Astrocyte of the cerebellum (primary cell): ENCODE measurements at places on chromosomes 7 and 10.
A peak's percentile ranks its signal among the peaks of the same experiment; 100 is the strongest.

DNA sequence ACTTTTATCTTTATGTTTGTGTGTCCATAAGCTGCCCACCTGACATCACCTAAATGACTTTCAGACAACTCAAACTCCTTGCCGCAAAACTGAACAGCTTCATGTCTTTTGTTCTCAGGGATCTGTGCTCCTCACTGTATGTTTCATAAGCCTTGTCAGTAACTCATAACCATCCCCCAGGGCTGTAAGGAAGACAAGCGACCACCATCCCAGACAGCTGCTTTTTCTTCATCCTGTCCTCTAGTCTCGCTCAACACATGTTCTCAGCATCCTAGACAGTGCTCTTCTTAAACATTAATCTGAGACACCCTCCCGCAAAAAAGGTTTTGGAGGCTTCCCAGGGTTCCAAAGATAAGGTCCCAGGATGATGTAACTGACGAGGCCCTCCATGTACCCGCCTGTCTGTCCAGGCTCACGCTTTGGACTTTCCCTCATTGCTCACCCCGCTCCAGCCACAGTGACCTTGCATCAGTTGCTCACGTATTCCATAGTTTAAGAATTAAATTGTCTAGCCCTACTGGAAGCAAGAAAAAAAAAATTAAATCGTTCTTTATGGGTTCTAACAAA is 69.8 kb downstream of the MAP3K8 start:
- no peak for DNase-seq

DNA sequence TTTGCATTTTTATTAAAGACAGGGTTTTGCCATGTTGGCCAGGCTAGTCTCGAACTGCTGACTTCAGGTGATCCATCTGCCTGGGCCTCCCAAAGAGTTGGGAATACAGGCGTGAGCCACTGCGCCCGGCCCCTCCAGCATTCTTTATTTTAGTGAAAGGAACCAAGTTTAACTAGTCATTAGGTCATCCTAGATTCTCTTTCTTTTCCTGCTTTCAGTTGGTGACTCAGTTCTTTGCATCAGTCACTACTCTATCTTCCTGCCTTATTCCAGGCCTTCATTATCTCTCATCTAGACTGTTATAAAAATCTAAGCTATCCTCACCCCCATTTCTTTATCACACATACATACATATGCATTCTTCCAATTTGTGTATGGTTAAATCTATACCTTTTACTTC is 63.7 kb downstream of the PRSS58 start:
- no peak for DNase-seq

DNA sequence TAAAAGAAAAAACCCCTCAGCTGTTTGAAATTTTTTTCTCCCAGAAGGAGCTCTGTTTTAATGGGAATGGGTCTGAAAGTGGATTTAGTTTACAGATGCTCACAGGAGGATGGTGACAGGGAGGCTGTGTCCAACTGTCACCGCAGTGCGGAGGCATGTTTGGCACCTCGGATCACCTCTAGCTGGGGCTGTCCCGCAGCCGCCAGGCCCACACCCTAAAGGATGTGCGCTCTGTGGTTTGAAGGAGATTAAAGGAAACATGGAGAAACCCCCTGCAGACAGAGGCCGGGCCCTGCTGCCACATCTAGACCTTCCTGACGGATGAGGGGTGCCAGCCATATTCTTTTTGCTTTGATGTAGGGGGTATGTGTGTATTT is 160.6 kb downstream of the DNAJB6 start:
- DNase-seq: no peak

- DNase-seq: no peak
Observed at GRCh38 chr7:119522263-119522662, 750.7 kb upstream of the KCND2 start.

DNA sequence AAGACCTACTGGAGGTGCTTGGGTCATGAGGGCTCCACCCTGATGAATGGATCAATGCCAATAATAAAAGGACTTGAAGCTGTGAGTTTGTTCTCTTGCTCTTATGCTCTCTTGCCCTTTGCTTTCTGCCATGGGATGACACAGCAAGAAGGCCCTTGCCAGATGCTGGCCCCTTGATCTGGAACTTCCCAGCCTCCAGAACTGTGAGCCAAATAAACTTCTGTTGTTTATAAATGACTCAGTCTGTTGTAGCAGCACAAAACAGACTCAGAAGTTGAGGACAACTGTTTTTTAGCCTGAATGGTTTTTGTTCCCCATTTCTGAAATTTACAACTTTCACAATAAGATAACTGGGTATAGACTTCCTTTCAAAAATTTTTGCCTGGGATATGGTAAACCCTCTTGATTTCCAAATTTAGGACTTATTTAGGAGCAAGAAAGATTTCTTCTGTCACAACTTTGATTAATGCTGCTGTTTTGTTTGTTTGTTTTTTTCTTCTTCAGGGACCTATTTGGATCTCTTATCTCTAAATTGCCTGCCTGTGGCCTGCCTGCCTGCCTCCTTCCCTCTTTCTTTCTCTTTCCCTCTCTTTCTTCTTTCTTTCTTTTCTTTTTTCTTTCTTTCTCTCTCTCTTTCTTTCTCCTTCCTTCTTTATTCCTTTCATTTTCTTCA is 12.1 kb downstream of the ENTPD1 start:
- no peak for DNase-seq

DNA sequence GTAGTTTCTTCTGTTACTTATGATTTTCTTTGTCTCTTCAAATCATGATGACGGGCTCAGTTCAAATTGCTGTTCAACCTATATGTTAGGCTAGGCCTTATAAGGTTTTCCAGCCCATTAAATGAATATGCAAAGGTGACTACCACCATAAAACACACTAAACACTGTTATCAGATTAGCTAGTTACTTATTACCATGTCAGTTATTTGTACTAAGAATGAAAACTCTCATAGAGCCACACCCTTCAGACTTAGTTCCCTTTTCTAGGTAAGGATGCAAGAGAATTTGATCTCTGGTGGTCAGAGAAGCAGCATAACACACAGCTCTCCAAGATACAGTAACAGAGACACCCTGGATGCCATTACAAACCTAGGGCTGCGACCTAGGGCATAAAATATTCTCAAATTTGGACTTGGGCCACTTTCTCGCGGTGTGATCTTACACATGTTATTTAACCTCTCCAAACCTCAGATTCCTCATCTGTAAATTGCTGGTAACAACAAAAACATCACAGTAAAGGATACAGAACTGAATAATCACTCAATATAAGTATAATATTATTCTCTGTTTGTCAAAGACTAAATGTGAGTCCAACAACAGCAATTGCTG is 35.6 kb downstream of the ANKMY2 start:
- DNase-seq: no peak

- no peak for DNase-seq
Observed at GRCh38 chr7:112233048-112233697, 26.7 kb downstream of the ZNF277 start.

DNA sequence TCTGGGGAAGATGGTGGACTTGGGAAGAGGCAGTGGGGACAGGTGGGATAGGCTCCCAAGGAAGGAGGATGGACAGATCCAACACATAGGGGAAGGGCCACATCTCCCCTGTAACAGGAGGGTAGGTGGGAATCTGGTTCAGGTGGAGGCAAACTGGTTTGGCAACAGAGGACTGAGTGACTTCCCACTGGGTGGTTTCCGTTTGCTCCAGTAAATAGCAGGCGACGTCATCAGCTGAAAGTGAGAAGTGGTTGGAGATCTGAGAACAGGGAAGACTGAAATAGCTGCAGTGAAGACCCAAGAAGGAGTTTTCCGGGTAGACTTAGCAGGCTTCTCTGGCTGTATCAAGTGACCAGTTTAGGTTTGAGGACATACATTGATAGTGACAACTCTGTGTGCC is 504.4 kb downstream of the GALNT17 start:
- no peak for DNase-seq

DNA sequence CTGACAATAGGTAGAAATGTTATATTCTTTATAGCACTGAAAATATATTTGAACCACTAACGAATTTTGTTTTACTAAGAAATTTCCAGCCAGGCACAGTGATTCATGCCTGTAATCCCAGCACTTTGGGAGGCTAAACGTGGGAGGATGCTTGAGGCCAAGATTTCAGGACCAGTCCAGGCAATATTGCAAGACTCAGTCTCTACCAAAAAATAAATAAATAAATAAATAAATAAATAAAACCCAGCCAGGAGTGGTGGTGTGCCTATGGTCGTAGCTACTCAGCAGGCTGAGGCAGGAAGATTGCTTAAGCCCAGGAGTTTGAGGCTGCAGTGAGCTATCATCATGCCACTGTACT is 39.8 kb downstream of the PIP4K2A start:
- DNase-seq: no peak

DNA sequence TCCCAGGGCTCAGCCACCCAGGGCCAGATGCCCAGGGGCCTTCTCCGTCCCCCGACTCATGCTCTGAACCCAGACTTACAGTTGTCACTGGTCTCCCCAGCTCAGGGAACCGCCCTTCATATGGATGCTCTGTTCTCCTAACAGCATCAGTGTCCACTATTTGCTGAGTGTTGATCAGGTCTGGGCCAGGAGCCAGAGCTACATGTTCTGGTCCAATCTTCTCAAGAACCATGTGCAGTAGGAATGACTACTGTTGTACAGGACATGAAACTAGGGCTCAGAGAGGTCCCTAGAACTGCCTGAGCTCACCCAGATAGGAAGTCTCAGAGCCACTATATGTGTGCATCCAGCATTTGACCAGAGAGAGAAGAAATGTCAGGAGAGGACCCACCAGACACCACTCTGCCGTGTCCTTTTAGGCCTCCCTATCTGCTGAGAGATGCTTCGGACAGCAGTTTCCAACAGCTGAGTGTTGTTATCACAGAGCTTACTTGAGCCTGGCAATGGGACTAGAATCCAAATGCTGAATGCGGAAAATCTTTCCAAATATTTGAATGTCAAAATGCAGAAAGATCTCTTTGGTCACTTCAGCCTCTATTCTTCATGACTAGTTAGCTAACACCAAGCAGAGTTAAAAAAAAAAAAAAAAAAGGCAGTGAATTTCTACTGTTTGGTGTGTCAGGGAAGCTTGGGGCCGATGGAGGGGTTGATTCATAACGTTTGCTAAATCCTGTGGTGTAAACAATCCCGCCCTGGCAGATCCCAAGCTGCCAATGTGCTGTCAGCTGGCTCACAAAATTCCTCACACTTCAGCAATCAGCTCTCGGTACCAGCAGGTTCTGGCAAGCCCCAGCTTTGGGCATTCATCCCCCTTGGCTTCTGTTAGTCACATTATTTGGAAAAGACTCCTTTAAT is 246.1 kb downstream of the TNS3 start:
- DNase-seq: no peak

DNA sequence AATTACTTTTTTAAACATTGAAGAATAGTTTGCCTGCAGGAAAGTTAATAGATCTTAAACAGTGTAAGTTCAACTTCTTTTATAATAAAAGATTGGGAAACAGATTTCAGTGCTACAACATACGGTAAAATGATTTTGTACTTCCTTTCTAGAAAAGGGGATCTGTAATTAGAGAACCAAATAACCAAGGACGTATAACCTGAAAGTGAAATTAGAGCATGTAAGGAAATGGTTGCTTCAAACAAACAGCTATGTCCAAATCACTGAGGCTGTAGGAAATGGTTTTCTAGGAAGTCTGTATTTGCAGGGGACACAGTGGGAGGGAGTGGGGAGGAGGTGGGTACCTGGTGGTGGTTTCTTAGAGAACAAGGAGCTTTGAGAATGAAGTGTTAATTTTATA is 57.9 kb upstream of the EXOC6 start:
- DNase-seq: no peak

- DNase-seq: no peak
Observed at GRCh38 chr7:1510780-1511154, 6.6 kb upstream of the INTS1 start.

DNA sequence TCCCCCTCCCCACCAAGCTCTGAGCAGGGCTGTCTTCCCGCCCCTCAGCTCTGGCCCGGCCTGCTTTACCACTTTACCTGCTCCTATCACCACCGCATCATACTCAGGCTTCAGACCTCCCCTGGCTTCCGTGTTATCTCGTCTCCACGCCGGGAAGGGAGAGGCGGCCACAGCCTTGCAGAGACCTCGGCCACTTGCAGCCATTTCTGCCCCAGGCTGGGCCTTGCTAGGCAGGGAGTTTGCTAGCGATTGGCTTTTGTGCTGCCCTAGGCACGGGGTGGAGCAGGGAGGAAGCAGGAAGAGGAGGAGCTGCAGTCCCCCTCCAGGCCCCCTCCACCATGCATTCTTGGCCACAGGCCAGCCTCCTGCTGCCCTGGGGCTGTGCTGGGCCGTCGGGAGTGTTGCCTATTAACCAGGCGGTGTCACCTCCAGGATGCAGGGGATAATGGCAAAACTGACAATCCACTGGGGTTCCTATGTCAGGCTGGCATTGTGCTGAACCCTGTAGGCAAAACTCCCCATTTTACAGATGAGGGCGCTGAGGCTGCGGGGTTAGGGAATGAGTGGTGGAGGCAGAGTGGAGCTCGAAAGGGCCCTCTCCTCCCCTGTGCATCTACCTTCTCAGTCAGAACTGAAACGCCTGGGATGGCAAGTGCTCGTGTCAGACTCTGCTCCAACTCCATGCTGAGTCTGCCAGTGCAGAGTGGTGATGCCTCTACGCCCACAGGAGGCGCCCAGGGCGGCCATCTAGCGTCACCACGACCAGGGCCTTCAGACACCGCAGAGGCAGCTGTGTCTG is at the start of gene PYROXD2:
PYROXD2 (minus strand) TSS at position 251 of the 799 bp plus-strand sequence; CDS start at position 204, 47 bp downstream.
- DNase-seq: peak; percentile 59

DNA sequence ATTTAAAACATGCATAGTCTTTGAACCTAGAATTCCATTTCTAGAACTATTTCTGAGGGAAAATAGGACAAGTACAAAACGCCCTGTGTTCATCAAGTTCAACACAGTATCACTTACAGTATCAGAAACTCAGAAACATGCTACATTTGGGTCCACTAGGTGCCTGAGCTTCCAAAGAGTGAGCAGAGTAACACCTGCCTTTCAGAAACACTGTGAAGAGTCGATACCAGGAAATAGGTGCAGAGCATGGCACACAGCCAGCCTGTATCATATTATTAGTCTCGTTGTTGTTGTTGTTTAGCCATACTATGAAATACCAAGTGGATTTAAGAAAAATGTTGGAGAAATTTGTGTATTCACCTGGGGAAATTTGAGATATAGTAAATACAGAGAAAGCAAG is 392.1 kb upstream of the MGMT start:
- no peak for DNase-seq

DNA sequence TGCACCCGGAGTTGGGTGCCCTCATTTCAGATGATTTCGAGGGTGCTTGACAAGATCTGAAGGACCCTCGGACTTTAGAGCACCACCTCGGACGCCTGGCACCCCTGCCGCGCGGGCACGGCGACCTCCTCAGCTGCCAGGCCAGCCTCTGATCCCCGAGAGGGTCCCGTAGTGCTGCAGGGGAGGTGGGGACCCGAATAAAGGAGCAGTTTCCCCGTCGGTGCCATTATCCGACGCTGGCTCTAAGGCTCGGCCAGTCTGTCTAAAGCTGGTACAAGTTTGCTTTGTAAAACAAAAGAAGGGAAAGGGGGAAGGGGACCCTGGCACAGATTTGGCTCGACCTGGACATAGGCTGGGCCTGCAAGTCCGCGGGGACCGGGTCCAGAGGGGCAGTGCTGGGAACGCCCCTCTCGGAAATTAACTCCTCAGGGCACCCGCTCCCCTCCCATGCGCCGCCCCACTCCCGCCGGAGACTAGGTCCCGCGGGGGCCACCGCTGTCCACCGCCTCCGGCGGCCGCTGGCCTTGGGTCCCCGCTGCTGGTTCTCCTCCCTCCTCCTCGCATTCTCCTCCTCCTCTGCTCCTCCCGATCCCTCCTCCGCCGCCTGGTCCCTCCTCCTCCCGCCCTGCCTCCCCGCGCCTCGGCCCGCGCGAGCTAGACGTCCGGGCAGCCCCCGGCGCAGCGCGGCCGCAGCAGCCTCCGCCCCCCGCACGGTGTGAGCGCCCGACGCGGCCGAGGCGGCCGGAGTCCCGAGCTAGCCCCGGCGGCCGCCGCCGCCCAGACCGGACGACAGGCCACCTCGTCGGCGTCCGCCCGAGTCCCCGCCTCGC is at the start of gene EGFR:
EGFR (plus strand) TSS at position 657 of the 830 bp plus-strand sequence. CDS start 261 bp downstream, outside the sequence.
- peak; percentile 44 for DNase-seq

GRCh38 chr10:103683851-103684250 is 171.5 kb downstream of the SH3PXD2A start:
- no peak for DNase-seq
